ENCODE measurements at places on chromosomes 4 and X.

DNA sequence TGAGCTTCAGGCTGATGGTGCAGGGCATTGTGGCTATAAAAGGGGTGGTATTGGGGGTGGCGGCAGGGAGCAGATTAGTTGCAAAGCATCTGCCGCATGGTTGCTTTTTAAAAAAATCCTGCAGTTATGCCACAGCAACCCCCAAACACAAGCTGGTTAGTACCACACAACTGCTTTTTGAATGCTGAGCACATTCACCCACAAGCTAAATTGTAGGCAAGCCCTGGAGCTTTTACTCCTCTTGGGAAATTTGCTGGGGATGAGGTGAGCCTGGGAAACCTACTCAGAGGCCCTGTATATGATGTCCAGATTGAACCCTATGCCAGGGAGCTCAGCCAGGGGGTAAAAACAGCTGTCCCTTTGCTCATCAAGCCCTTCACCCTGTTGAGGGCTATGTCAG lies 33.8 kb upstream of the TRIM2 start:
- no peak for DNase-seq

- peak; percentile 50 for DNase-seq
These were observed 8.2 kb upstream of the ZRSR2 start for GRCh38 chrX:15781961-15782699.

DNA sequence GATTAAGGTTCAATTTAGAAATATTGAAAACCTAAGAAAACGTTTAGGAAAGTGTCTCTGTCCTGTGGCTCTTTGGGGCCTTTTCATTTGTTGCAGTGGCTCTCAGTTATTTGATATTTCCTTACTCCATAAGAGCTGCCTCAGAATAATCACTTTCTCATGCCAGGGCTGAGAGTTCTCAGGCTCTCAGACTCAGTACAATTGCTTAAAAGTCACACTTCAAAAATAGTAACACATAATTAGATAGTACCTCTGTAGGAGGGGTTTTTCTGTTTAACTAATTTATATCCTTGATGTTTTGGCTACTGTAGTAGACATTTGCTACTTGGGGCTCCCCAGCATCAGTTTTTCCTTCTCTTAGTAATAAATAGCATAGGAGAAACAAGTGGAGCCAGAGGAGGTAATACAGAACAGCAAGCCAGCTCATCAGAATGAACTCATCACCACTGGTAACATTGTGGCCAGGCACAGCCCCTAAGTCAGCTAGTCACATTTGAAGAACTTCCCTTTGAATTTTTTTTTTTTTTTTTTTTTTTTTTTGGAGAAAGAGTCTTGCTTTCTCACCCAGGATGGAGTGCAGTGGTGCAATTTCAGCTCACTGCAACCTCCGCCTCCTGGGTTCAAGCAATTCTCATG lies 8.0 kb upstream of the HNRNPD start:
- no peak for DNase-seq

DNA sequence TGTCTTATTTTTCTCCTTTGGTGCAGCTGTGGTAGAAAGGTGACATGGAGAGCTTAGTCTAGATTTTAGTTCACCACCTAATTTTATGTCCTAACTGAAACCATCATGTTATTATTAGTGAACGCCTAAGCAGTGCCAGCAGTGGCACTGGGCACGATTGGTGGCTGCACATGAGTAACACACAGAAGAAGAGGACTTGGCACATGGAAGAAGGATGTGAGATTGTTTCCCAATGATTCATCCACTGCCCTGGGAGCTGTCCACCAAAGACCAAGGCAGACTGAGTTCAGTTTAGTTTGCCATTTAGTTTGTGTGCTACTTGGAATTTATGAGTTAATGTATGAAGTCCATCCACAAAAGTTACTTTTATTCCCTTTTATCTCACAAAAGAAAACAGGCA lies 68.1 kb upstream of the NAP1L5 start:
- no peak for DNase-seq

DNA sequence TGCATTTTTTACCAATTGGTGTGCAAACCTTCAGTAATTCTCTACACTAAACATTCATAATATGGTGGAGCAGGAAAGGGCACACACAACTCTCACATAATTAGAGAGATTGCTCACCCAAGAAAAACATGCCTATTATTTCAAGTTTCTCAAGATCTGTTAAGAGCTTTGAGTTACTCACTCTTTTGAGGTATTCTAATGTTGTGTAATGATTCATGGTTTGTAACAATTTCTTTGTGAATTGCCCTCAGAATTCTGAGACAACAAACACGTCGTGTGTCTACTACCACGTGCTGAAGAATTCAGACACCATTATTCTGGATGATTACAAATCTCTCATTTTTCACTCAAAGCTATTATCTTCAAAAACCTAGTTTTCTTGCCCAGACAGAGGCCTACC lies 82.8 kb downstream of the PDGFC start:
- no peak for DNase-seq

- no peak for DNase-seq
These were observed 7.8 kb upstream of the INTS6L start for GRCh38 chrX:135512508-135513129.

DNA sequence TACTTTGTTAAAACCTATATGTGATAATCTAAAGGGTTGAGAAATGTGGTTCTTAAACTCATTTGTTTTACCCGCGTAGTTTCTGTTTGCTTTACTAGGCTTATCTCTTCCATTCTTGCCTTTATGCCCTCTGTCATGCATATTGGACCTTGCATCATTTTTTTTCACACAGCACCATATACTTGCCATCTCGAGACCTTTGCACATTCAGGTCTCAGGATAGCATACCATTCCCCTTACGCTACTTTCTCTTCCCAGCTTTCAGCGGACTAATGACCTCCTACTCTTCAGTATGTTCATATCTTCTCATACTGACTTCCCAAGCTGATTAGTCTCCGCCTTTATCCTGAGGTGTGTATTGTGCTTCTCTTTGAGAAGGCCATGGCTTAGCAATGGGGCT lies 40.5 kb downstream of the USP38 start:
- no peak for DNase-seq

DNA sequence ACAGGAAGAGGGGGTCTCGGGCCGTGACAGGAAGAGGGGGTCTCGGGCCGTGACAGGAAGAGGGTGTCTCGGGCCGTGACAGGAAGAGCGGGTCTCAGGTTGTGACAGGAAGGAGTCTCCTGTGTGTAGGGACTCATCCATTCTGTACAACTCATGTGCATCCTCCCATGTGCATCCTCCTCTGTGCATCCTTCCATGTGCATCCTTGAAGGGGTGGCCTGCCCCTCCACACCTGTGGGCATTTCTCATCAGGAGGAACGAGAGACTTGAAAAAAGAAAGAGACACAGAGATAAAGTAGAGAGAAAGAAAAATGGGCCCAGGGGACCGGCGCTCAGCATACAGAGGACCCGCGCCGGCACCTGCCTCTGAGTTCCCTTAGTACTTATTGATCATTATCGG lies 30.2 kb upstream of the PLCXD1 start:
- no peak for DNase-seq

GRCh38 chr4:25484243-25484721 lies 107.2 kb downstream of the ANAPC4 start:
- DNase-seq = no peak

DNA sequence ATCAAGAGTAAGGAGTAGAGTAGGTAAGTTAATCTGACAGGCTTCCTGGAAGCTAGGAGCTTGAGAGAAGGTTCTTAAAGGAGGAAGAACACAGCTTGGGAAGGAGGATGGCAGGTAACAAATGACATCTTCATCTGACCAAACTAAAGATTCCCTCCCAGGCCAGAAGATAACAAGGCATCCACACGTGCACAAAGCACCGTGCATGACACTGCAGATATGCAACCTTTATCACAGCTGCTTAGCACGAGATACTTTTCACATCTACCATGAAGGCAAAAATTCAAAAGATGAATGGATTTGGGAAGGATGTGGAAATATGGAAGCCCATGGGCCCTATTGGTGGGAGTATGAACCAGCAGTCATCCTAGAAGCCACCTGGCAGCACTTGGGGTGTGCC lies 34.3 kb downstream of the CD99L2 start:
- no peak for DNase-seq

- no peak for DNase-seq
These were observed 10.6 kb downstream of the HAND2 start for GRCh38 chr4:173519111-173520101.

- peak; percentile 25 for DNase-seq
These were observed at the start of gene PAK3 for GRCh38 chrX:111095974-111096895. TSS of gene PAK3 (plus strand) at chrX:111096191. CDS start at chrX:111123104, 26,913 bp downstream.

DNA sequence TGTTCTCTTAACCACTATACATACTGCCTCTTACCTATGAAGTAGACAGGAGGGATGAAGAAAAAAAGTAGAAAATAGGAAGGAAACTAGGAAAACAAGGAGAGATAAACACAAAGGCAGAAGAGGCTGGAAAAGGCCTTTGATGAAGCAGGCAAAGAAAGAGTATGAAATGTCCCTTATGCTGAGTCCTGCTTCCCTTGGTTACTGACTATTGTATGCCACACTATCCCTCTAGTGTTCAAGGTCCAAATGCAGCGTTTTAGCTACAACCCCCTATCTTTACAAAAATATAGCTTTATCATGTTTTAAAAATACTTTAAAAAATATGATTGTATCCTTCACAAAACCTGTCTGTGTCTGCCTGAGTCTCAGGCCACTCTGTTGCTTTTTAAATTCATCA lies 233.1 kb downstream of the CAMK2D start:
- DNase-seq = no peak

DNA sequence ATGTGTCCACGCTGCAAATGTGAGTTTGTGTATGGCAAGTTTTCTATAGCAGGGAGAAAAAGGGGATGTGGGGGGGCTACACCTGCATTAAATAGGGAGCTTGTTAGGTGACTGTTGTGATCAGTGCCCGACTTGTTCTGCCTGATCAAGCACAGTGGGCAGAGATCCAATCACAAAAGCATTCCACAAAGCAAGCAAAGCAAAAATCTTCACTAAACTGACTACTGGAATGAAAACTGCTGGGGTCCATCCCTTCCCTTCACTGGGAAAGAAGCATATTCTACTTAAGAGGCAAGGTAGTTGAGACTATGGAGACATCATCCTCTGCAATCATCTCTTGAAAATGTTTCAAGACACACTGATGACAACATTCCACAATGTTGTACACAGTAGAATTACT lies 5.2 kb downstream of the IRS4 start:
- DNase-seq = no peak

DNA sequence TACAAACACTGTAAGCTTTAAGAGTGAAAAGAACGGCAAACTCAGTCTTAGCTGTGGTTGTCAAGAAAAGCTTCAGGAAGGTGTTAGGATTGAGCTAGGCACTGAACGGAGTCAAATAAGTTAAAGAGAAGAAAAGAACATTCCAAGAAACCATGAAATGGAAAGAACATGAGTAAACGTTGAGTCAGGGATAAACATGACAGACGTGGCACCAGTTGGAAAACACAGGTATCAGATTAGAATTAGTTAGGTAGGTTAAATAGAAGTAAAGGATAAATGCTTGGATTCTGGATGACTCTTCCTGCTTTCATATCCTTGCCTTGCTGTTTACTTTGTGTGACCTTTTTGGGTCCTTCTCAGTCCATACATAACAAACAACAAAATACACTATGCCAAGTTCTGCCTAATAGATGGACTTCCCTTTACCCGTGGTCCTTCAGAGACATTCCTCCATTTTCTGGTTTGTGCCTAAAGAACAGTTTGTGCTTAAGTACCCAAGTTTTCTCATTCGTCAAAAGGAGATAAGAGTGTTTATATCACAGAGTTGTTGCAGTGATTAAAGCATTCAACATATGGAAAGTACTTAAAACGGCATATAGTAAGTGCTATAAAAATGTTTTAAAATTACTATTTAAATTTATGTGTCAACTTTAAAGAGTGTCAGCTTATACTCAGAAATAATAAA lies 446.9 kb downstream of the TMA16 start:
- no peak for DNase-seq

- peak; percentile 5 for DNase-seq
These were observed 34.4 kb downstream of the HPF1 start for GRCh38 chr4:169723207-169723965.

DNA sequence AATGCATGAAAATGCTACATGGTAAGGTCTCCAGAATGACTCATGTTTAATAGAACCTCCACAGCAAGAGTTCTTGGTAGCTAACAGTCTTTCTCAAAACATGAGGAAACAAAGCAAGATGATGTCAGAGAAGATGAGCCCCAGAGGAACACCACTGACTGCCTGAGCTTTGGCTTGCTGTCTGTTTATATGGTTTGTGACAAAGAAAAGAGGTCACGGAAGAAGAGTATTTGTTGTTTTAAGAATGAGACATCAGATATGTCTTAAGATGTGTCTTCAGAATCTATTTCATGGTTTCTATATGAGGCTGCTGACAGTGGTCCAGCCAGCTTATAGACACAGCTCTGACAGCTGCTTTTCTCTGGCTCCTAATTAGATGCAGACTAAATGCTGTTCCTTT lies 18.8 kb upstream of the AREG start:
- DNase-seq = no peak

DNA sequence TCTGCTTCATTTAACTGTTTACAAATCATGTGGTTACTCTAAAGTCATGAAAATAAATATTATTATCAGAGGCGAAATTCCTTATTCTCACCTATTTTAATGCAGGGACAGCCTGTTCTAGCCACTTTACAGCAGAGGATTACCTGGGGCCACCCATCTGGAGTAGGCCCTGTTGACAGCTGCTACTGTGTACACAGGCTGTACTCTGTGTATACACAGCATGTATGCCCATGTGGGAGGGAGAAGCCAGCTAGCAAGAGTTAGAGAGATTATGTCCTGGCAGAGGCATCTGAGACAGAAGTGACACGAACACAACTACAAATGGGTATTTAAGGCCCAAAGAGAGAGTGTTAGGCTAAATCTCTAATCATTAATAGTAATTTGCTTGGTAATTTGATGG lies 62.1 kb downstream of the GPRIN3 start:
- DNase-seq = no peak

DNA sequence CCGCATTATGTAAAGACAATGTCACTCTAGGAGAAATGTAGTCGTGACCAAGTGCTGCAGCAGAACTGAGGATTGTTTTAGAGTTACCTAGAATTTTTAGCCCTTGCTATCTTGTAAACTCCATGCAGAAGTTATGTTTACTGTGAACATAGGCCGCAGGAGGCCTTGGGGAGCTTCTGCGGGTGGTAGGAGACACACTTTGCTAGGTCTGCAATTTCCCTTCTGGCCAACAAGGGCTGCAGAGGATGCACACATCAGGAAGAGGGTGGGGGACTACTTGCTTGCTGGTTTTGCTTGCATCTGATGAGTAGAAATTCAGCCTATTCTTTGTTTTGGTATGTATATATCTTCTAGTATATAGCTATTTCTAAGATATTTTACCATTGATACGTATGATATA lies 23.1 kb downstream of the BANK1 start:
- DNase-seq = no peak

- DNase-seq = no peak
These were observed 191.2 kb downstream of the IDS start for GRCh38 chrX:149313871-149314371.

DNA sequence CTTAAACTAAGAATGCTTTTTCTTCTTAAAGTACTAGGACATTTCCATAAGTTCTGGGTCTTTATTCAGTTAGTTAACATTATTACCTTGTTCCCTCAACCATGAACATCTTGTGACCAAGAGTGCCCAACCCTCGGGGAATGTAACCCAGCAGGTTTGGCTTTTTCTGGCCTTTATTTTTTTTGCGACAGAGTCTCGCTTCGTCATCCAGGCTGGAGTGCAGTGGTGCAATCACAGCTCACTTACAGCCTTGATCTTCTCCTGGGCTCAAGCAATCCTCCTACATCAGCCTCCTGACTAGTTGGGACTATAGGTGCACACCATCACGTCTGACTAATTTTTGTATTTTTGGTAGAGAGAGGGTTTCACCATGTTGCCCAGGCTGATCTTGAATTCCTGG lies 65.1 kb downstream of the USP11 start:
- DNase-seq = no peak

- DNase-seq = no peak
These were observed 1132.9 kb downstream of the RAPGEF2 start for GRCh38 chr4:160235771-160236170.

GRCh38 chr4:141642063-141642462 lies 5.7 kb downstream of the IL15 start:
- DNase-seq = no peak

All from CD4-positive, alpha-beta T cell treated with Interleukin-4 for 1 hour (primary cell).